Activated T-helper 1 cell treated with anti-CD3 and anti-CD28 coated beads, Interleukin-2, amount 50 U/mL, for 16 hours (primary cell): ENCODE measurements at places on chromosomes 4 and X.

GRCh38 chrX:140836874-140837273, 127.3 kb downstream of the LINC00632 start:
- DNase-seq, result no peak

GRCh38 chr4:140617499-140618248, 48.9 kb upstream of the UCP1 start:
- DNase-seq, result no peak

- DNase-seq, result no peak
Observed at GRCh38 chr4:22471999-22472461, 43.8 kb downstream of the ADGRA3 start.

GRCh38 chr4:75101906-75102786, 169.2 kb downstream of the PARM1 start:
- no peak for DNase-seq

- DNase-seq, result no peak
Observed at GRCh38 chr4:185685804-185686203, 126.2 kb downstream of the SORBS2 start.

DNA sequence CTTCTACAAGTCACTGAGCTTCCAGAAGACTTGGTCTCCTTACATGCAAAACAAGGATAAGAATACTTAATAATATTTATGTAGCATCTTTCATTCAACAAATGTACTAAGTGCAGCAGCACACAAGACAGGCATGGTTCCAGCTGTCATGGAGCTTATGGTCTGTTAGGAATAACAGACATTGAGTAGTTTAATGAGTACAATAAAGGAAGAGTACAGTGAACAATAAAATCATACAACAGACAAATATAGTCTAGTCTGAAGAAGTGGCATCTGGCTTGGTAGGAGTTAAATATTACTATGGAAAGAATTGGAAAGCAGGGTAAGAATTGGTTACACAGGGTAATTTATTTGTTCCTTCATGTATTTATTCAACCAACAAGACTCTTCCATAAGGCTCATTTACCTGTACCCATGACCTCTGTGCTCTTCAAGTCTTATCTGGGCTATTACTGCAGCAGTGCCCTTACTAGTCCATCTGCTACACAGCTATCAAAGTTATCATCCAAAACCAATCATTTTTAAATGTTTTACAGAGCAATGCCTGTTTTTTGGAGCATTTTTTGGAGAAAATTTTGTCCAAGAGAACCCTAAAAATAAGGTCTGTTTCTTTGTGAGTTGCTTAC, 101.1 kb upstream of the RPL34 start:
- no peak for DNase-seq

GRCh38 chrX:88612870-88613329, 134.1 kb upstream of the CPXCR1 start:
- no peak for DNase-seq

DNA sequence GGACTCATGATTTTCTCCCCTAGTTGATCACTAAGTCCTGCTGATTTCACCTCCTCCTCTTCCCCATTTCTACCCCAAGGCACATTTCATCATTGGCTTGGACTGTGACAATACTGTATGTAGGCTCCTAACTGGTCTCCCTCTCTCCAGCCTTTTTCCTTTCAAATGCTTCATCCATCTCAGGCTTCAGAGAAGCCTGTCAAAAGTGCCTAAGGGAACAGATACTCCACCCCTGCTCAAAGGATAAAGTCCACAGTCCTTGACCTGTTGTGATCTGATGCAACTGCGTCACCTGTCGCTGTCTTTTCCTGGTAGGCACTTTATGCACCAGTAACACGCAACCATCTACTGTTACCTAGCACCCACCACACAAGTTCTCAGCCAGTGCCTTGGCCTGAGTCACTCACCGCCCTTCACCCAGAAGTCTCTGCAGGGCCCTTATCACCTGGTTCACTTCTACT, 12.8 kb downstream of the SCARB2 start:
- DNase-seq, result no peak

DNA sequence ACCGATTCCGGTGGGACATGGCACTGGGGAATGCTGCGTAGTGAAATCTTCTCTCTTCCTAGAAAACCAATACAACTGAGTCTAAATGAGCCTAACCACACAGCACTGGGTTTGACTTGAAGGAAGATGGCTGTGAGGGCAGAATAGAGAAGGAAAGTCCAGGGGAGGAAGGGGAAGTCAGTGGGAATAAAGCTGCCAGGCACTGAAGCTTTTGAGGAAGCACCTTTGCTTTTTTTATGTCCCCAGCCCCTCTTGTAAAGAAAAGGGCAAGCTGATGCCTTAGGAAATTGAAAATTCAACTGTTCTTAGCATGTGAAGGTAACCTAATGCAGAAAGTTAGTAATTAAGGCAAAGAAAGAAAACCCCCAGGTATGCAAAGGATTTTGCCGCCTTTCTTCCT, 20.6 kb downstream of the MED28 start:
- no peak for DNase-seq

GRCh38 chrX:23855569-23855968, 52.2 kb downstream of the APOO start:
- DNase-seq, result no peak

GRCh38 chrX:129678614-129679195, 23.9 kb upstream of the APLN start:
- DNase-seq, result no peak

GRCh38 chr4:84719115-84719514, 136.2 kb downstream of the CDS1 start:
- DNase-seq, result no peak
